ENCODE measurements at places on chromosomes 5 and 9. TPM values are rescaled to one million over a fixed set of nuclear protein-coding genes. Genes with fewer than 3 reads are reported as not detected.

Gene CD14
- 0.18 TPM for total RNA-seq

Gene GRM6
- total RNA-seq: not detected

Gene CTXN3
- total RNA-seq: not detected

Gene ACOT12
- not detected for total RNA-seq

Gene CRB2
- total RNA-seq: not detected

Gene PCDHGA7
- 0.89 TPM for total RNA-seq

Gene GDA
- not detected for total RNA-seq

Gene TMEM8B
- 3.2 TPM for total RNA-seq

Gene ADAMTS16
- not detected for total RNA-seq

Gene TAF1L
- not detected for total RNA-seq

Gene PHF2
- 7.8 TPM for total RNA-seq

Gene FYB1
- total RNA-seq: not detected

Gene ELAVL2
- total RNA-seq: not detected

Gene CARD19
- total RNA-seq: 110 TPM

Gene CCIN
- 0.71 TPM for total RNA-seq

Gene PCDHGB4
- 4.6 TPM for total RNA-seq

Gene DCTN4
- 55.1 TPM for total RNA-seq

Gene CAMK2A
- total RNA-seq: 0.29 TPM

Gene AFF4
- total RNA-seq: 25.7 TPM

Gene KLF9
- total RNA-seq: 43.0 TPM

Gene GABRG2
- not detected for total RNA-seq

Gene ATP10B
- total RNA-seq: not detected

Gene SLC6A7
- total RNA-seq: not detected

Gene ALDH7A1
- total RNA-seq: 22.9 TPM

Gene PCDHA8
- not detected for total RNA-seq

Gene MARVELD2
- 0.71 TPM for total RNA-seq

Gene PCDHB6
- total RNA-seq: not detected

Gene SPINK6
- total RNA-seq: 1.1 TPM

Gene TMEM232
- 1.2 TPM for total RNA-seq

Gene AFAP1L1
- 5.1 TPM for total RNA-seq

Gene APBA1
- 0.58 TPM for total RNA-seq

Gene PPP3R2
- not detected for total RNA-seq

Gene PDZD2
- 1.4 TPM for total RNA-seq

Gene ERCC8
- 12.2 TPM for total RNA-seq

Gene RAI14
- 123 TPM for total RNA-seq

Gene PSAT1
- total RNA-seq: 161 TPM

Gene CTSV
- total RNA-seq: 0.86 TPM

Gene GCNT1
- total RNA-seq: 64.5 TPM
